ENCODE measurements at places on chromosomes 16 and 17.

GRCh38 chr16:62018301-62019060, 17.8 kb downstream of the CDH8 start:
- no peak for DNase-seq

DNA sequence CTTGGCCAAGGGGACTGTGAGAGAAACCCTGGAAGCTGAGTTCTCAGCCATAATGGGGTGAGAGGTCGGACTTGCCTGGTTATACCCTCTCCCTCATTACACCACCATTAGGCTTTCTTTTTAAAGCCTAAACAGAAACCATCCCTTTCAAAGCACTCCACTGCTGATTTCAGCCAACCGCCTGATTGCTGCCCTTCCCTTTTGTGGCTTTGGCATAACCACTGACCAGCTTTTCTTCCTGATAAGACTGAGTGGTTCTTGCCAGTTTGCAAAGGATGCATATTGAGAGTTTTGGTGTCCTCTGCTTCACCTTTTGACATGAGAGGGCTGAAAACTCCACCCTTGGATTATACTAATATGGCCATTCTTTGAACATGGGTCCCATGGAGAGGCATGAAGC, 308.2 kb upstream of the GOT2 start:
- DNase-seq, result no peak

- no peak for DNase-seq
Measured at GRCh38 chr16:1158456-1159324, 5.8 kb downstream of the CACNA1H start.

- no peak for DNase-seq
Measured at GRCh38 chr16:239948-240277, 5.3 kb downstream of the FAM234A start.
